Right atrium auricular region (tissue), 2 donors: ENCODE measurements at places on chromosomes 16 and 17.

GRCh38 chr16:30541502-30542329 lies 7.1 kb upstream of the ZNF747 start:
- DNase-seq: no peak

DNA sequence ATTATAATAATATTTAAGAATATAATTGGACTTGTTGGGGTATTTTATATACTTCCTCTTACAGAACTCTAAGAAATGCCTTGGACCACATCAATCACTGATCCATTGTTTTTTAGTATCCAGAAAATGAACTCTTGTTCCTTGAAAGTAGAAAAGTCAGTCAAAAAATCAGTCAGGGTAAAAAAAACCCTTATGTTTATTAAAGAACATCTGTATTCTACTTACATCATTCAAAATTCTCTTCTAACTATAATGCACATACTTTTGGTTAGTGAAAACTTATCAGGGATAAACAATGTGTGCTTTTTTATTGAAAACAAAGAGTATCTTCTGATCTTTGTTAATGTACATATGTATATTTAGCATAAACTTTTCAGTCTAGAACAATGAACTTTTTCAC lies 23.5 kb upstream of the CDR2 start:
- DNase-seq: no peak

GRCh38 chr17:48143629-48144028 lies 36.1 kb downstream of the SNX11 start:
- no peak for DNase-seq

GRCh38 chr17:16215002-16215272 lies 397 bp downstream of the NCOR1 start:
- no peak for DNase-seq
